RKO (cell line): ENCODE measurements at places on chromosomes 5 and 9.
A peak's percentile ranks its signal among the peaks of the same experiment; 100 is the strongest.

GRCh38 chr5:57262541-57262940, 88.7 kb downstream of the GPBP1 start:
- DNase-seq, result no peak

- DNase-seq, result no peak
These were observed 21.8 kb downstream of the MCTP1 start for GRCh38 chr5:95262933-95263660.

DNA sequence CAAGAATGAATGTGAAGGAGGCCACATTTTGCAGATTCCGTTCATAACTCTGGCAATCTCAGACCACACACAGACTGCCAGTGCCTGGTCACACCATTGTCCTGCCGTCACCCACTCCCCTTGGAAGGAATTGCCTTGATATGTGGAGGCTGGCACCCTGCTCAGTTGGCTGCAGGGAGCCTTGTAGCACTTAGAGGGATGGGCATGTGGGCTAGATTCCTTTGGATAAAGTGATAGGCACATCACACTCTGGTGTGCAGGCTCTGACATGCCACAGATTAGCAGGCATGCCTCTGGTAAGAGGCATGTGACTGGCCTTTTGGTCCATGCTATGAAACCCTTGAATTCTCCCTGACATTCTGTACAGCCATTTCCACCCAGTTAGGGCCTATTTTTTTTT, 254.6 kb upstream of the PIK3R1 start:
- no peak for DNase-seq

DNA sequence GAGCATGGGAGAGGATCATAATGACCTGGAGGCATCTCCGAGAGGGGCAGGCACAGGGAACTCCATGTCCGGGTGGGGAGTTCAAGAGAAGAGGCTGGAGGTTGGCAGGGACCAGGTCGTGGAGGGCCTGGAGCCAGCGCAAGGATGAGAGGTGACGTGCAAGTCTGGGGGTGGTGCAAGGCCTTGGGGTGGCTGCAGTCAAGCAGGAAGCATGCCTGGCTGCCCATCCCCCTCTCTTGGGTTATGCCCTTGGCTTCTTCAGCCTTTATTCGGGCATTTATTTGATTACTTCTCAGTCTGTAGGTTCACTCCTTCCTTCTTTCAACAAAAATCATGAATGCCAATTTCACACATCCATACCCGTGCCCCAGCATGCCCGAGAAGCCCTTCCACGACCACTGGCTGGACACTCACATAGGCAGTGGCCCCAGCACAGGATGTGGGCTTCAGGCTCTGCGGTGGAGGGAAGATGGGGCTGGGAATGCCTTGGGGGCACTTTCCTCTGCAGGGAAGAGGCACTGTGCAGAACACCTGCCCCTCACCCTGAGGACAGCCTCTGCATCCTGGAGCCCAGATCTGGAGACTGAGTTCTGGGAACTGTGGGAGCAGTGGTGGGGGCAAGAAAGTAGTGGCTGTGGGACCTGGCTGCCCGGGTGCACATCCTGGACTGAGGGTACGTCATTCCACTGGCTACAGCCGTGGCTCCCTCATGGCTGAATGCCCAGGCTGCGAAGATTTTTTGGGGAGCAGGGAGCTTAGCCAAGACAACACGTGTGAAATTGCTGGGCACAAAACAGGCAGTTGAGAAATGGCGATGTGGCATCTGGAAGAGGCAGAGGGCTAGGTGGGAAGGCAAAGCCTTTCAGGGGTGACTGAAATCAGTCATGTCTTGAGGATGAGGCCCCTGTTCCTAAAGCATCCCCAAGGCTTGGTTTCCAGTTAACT, 38.6 kb downstream of the CRB2 start:
- DNase-seq, result no peak

- DNase-seq, result no peak
These were observed 255.5 kb downstream of the TRIM32 start for GRCh38 chr9:116942593-116943061.

DNA sequence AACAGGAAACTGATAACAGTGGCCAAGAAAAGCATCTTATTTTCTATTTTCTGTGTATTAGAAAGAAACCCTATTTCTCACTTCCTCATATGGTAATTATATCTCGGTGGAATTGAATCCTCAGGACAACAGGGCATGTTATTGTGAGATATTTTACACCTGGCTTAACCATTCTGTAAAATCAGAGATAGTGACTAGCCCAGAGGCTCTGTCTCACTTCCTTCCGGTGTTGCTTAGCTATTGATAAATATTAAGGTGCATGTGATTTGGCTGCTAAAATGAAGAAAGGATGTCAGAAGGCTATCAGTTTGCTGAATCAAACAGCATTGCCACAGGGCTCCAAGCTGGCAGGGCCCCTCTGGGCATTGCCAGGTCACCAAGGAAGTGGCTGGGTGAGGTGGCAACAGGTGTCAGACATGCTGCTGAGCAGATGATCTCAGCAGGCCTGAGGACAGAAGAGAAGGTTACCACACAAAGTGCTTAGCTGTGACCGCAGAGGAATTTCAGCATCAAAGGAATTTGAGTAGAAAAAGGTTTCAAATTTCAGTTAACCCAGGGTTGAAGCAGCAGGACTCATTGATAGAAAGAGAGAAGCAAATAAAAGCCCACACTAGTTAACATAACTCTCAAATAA, 330.7 kb downstream of the PDE4D start:
- DNase-seq, result no peak

DNA sequence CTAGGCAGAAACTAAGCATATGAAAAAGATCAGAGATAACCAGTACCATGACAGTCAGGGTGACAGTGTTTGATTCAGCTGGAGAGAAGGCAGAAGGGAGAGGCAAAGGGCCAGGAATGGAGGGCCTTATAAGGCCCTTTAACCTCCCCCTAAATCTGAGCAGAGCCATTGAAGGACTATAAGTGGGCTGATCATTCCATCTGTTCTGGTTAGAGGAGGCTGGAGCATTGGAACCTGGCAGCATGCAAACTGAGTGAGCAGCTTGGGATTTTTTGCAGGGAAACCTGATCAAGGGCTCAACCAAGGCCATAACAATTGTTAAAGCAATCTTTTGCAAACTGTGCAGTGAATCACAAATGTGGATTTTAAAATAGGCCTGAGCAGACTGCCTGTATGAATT, 174.5 kb upstream of the DAP start:
- no peak for DNase-seq

- DNase-seq, result no peak
These were observed 9.9 kb upstream of the PHYHD1 start for GRCh38 chr9:128910906-128911305.

- no peak for DNase-seq
These were observed 254.2 kb upstream of the TRPC7 start for GRCh38 chr5:136619556-136619955.

- peak; percentile 67 for DNase-seq
These were observed 97.6 kb upstream of the SPRY4 start for GRCh38 chr5:142422429-142422828.

DNA sequence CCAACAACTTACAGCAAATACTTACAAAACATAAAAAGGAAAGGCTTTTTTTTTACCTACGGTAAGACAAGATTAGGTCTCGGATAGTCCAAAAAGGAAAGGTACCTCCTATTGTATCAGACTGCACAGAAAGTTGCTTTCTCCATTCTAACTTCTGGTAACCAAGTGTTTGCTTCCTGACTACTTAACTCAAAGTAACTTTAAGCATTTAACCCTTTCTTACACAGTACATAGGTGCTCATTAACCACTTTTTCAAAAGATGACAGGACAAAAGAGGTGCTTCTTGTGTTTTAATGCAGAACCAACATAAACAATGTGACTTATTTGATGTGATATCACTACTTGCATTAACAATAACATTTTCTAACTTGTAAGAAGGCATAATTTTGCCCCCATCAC, 23.1 kb downstream of the PWWP2A start:
- DNase-seq, result no peak

DNA sequence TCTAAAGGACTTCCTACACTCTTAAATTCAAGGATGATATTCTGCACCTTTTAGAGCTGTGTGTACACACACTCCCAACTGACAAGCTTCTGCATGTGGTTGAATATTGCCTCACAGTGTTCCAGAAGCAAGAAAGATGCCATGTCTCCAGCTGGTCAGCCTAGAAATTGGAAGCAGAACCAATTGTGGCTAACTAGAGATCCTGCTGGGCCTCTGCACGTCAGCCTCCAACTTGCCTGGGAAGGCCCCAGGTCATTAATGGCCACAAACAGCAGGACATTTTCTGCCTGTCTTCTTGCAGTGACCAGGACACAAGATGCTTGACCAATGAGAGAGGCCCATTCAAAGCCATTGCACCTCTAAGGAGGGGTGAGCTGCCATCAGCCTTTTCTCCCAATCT, 571.9 kb upstream of the BRINP1 start:
- DNase-seq, result no peak

GRCh38 chr5:10759111-10759510, 1.9 kb downstream of the DAP start:
- no peak for DNase-seq

- DNase-seq, result no peak
These were observed 2.5 kb downstream of the B4GALT7 start for GRCh38 chr5:177602458-177602830.

GRCh38 chr5:64977779-64978178, 209.0 kb downstream of the CWC27 start:
- DNase-seq, result peak; percentile 8

GRCh38 chr9:72950875-72951442, 1.9 kb downstream of the ALDH1A1 start:
- no peak for DNase-seq

- DNase-seq, result no peak
These were observed 480.5 kb downstream of the EBF1 start for GRCh38 chr5:158619083-158619788.

- DNase-seq, result no peak
These were observed 407.7 kb downstream of the KDM4C start for GRCh38 chr9:7165331-7165975.

DNA sequence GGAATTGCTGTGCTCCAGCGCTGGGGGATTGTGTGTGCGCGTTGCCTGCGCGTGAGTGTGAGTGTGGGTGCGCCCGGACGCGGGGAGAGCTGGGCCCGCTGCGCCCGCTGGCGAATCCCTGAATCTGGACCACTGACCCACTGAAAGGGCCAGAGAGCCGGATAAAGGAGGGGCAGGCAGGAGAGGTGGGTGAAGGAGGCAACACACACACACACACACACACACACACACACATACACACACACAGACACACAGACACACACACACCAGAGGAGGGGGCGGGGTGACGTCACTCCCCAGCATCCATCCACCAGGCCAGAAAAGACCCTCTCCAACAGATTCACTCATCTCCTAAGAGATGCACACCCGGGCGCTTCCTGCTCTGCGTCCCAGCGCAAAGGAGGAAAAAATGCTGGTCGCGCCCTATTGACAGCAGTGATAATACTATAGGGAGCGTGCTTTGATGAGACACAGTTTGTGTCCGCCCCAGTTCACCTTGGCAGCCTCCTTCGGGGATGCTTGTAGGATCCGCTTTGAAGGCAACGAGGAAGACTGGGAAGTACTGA, 1059.1 kb upstream of the DMAC1 start:
- no peak for DNase-seq

DNA sequence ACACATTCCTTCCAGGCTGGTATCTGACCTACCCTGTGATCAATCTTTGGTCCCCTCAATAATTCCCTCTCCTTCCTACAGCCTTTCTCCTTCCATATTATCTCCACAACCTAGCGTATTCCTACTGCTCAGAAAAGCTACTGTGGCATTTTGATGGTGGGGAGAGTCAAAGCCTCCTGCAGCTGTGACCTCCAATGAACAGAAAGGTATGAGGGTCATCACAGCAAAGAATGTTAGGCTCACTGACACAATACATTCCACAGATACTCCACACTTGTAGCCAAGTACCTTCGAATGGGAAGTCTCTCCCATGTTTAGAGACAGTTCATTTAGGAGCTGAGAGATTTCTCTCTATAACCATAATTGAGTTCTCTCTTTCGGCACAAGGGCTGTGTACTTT, 5.9 kb downstream of the FBN2 start:
- no peak for DNase-seq

- DNase-seq, result no peak
These were observed 14.0 kb downstream of the ATP10B start for GRCh38 chr5:160837749-160838593.

- no peak for DNase-seq
These were observed 23.4 kb downstream of the SARDH start for GRCh38 chr9:133714606-133715294.

DNA sequence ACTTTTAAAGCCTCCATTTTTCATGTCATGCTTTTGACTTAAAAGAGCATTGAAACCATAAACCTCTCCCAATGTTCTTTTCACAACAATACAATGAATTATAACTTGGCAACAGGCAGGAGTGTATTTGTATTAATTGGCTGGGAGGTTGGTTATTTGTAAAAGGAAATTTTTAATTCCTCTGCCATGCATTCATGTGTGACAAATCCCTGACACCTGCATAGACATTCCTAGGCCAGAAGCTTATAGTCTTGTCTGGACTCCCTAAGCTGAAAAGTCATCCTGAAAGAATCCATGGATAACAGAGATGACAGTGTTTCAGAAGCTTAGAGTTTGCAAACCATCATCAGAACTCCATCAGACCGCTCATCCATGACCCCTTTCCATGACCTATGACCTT, 76.3 kb upstream of the PTGER4 start:
- no peak for DNase-seq

DNA sequence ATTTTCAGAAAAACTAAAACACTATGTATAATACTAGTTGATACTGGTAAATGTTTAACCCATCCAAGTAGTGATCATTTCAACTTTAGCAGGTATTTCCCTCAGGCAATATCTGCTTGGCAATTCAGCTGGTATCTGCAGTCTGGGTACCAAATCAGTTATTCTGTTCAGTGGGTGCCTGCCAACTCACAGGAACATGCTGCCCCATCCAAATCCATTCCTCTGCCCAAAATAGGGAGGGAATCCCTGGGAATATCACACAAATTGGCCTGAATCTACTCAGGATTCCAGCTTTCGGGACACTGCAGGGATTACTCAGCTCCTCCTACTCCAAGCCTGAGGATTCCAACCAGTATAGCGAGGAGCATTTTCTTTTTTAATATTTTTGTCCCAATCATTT, 61.7 kb upstream of the PDE4D start:
- no peak for DNase-seq

DNA sequence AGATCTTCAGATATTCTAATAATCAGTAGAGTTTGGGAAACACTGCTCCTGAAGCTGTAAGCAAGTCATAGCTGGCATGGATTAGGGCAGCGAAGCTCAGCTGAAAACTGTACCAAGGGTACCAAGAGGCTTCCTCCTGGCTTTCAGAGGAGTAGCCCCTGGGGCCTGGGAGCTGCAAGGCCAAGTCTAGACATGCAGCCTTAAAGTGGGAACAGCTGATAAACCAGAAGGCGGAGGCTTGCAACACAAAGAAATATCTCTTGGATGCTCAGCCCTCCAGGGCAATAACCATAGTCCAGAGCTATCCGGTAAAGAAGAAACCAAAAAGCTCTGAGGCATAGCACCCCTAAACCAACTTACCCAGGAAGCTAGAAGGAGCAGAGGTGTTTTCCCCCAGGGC, 51.5 kb downstream of the MRPS30 start:
- no peak for DNase-seq

GRCh38 chr5:95424526-95424925, 33.4 kb downstream of the FAM81B start:
- DNase-seq, result no peak

GRCh38 chr9:93071464-93071863, 13.0 kb downstream of the SUSD3 start:
- peak; percentile 46 for DNase-seq

- no peak for DNase-seq
These were observed 20.7 kb upstream of the PTPN3 start for GRCh38 chr9:109518621-109519335.

- no peak for DNase-seq
These were observed 64.2 kb upstream of the IRX1 start for GRCh38 chr5:3531320-3531986.

- no peak for DNase-seq
These were observed 7.7 kb upstream of the PTPDC1 start for GRCh38 chr9:94076557-94076956.

GRCh38 chr9:33372900-33373299, 29.5 kb downstream of the AQP7 start:
- no peak for DNase-seq
